ENCODE measurements at places on chromosomes 7 and 10.
A peak's percentile ranks its signal among the peaks of the same experiment; 100 is the strongest.

DNA sequence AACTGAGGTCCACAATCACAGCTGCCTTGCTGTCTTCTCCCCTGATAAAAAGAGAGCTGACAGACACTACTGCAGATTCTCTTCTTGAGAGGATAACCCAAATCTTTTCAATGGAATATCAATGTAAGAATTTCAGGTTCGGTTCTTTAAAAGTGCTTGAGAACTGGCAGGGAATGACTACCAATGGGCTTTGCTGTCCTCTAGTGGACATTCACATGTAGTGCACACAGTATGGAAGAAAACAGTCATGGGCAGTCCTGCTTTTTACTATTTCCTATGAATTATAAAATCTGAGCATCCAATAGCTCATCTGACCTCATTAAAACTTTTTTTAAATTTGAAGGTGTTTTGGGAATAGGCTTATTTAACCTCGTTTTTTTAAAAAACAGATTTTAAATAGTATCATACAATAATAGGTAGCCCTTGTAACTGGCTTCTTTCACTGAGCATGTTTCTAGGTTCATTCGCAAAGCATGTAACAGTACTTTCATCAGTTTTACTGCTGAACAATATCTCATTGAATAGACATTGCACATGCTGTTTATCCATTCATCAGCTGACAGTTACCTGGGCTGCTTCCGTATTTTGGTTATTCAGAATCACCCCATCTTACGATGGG is 18.3 kb downstream of the FZD9 start:
- DNase-seq = peak; percentile 52

DNA sequence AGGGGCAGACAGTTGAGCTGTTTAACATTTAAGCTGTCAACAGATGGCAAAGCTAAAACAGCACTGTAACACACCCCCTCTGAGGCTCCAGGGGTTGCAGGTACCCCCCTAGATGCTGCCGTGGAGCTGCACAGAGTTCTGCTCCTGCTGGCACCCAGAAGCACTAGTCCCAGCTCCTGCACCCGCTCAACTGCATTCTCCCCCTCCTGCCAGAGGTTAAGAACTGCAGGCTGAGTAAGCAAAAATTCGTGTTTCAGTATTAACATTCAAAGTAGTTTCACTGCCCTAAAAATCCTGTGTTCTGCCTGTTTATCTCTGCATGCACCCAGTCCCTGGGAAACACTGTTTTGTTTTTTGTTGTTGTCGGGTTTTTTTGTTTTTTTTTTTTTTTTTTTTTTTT is 790.8 kb upstream of the KCND2 start:
- DNase-seq = peak; percentile 23

GRCh38 chr7:135840591-135840990 is 92.0 kb upstream of the FAM180A start:
- DNase-seq = no peak

GRCh38 chr7:67619175-67619574 is 622.5 kb downstream of the TYW1 start:
- DNase-seq = no peak

DNA sequence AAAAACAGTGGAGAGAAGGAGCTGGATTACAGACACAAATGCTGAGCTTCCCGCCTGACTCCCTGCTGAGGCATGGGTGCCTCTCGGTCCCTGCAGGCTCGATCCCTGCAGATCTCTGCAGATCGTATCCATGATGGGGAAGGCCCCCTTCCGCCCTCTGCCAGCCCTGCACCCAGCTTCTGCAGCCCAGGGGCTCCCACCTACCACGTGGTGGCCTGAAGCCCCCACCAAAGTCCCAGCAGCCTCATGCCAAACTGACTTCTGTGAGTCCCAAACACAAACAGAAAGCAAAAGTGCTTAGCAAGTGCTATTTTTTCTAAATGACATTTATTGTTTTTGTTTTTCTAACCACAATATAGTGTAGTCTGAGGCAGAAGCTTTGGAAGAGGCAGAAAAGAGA is 127.1 kb upstream of the CHST15 start:
- no peak for DNase-seq
